Stimulated activated CD4-positive, alpha-beta T cell treated with anti-CD3 and anti-CD28 coated beads, Interleukin-1b, Interleukin-23, amount 100 ng/mL, for 1 hour (primary cell): ENCODE measurements at places on chromosomes 6 and 20.

DNA sequence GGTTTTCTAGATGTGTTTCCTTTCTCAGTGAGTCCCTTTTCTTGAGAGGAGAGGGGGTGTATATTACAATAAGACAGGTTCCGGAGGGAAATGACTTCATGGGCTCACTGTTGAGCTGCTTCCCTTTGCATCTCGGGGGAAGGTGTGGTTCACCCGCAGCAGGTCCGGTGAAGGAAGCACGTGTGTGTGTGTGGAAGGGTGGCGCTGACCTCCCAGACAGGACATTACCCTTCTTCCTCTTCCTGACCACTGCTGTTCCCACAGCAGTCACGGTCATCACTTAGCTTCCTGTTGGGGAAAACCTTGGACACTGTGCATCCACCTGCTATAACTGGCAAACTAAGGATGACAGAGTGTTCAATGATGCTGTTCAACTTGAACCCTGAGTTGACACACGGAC lies 83.6 kb downstream of the PLEKHG1 start:
- DNase-seq = no peak

- no peak for DNase-seq
These were observed 42.2 kb downstream of the SNX9 start for GRCh38 chr6:157865249-157865648.

GRCh38 chr6:6199678-6200077 lies 120.8 kb downstream of the F13A1 start:
- DNase-seq = no peak

GRCh38 chr6:17621003-17621402 lies 20.9 kb downstream of the FAM8A1 start:
- DNase-seq = no peak

DNA sequence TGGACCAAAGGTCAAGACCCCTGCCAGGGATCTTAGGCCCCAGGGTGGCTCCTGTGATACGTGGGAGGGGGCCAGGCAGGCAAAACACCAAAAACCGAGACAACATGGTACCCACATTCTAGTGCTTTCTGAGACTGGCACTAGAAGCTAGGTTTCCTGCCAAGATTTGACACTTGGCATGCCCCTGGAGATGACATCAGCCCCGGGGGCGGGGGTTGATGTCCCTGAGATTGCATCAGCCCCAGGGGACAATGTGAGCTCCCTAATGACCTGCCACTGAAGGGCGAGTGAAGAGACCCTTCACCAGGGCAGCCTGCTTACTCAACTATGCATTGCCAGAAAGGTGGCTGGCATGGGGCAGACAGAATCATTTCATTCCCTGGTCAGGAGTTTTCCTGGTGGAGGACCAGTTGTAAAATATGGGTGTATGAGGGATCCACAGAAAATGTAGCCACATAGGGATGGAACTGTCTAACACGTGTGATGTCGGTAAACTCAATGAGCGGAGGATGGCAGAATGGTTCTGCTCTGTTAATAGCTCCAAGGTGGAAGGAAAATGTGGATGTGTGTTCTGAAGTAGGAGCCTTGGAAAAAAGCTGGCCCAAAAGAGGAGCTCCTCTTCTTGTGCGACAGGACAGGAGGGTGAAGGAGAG lies 219.7 kb downstream of the UNC5CL start:
- no peak for DNase-seq

DNA sequence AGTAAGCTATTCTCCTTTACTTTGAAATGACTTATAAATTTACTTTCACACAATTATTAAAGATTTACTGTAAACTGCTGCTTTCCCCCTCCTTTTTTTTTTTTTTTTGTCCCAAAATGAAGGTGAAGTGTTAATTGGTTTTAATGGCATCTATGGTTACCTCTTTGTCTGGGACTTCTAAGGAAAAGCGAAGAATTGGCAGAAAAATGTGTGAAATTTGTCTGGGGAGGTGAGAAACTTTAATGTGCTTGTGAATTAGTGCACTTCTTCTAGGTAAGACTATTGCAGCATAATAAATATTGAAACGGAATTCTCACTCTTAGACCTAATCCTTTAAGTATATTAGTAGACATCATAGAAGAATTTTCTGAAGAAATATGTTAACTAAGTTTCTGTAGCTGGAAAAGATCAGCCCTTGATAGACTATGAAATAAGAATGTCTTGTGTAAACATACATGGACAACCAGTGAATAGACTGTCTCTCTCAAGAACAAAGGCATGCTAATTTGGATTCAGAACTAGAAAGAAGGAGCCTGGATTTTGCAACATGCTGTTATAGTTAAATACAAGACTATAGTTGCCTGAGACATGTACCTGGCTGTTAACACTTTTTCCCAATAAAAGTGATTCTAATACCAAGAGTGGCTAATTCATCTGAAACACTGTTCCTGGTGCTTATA lies 23.9 kb downstream of the FLRT3 start:
- no peak for DNase-seq

GRCh38 chr6:97456070-97456469 lies 173.1 kb upstream of the MMS22L start:
- no peak for DNase-seq

DNA sequence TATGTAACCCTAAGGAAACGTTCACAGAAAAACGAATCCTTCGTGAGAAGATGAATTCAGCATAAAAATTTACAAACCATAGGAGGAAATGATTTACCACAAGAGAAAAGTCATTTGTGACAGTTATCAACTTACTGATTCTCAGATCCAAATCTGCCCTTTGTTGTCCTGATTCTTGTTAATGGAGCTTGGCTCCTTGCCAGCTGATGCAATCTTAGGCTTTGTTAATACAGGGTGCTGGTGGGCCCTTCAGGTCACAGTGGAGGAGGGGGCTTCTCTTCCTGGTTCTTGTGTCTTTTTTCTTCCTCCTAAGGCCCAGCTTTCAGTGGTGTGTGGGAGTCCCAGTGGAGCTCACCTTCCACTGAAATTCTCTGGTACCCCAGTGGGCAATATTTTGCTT lies 108.4 kb upstream of the MAP3K7 start:
- DNase-seq = no peak

- no peak for DNase-seq
These were observed 130.6 kb downstream of the EDN3 start for GRCh38 chr20:59431014-59431413.

- no peak for DNase-seq
These were observed 85.9 kb downstream of the ADTRP start for GRCh38 chr6:11692451-11693376.

DNA sequence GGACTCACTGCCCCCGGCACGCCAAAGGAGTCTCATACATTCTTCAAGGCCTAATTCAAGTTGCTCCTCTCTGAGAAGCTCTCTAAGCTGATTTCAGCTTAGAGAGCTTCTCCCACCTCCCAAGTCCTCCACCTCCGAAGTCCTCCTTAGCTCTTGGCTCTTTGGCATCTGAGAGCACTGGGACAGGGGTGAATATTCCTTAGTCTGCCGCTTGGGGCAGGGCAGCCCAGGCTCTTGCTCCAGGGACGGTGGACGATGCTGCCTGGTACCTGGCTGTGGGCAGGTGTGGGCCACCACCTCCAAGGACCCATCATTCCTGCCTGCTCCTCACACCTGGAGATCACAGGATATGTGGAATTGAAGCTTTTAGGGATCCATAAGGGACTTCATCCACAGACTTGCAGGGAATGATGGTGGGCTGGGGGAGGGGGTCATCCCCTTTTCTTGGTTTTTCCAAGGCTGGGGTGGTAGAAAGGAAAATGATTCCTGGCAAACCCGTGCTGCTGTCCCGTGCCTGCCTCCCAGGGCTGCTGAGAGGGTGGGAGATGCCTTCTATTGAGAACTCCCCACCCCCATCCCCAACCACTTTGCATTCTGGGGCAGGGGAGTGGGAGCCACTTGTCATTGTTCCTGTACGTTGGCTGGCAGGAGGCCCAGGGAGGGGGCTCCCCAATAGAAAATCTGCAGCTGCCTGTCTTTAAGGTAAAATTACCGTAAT lies 57.4 kb downstream of the ARHGAP40 start:
- DNase-seq = no peak

DNA sequence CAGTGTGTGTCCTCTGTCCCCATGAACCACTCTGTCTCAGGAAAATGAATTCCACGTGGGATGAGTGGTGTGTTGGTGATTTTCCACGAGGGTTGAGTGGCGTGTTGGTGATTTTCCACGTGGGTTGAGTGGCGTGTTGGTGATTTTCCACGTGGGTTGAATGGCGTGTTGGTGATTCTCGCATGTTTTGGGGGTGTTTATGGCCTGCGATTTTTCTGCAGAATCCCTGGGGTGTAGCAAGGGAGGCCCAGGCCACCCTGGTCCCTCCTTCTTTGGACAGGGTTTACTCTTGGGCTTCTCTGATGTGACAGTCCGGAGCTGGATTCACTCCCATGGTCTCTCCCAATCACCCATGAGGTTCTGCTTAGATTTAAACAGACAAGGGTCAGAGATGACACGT lies 90.6 kb upstream of the FRMD1 start:
- no peak for DNase-seq

DNA sequence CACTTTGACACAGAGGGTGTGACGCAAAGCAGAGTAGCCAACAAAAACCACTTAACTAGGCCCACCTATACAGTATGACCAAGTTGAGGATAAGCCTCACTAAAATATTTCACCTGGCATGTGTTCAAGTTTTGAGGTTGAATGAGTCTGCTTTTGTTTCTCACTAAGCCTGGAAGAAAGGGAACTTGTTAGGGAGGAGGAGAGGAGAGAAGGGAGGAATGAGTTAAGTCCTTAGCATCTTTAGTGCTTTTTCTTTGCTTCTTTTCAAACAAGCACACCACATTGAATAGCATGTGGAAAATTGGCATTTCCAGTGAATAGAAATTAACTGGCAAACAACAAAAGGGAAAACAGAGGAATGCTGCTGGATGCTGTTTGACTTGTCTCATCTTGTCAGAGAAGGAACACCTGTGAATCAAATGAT lies 461.9 kb downstream of the GJA1 start:
- no peak for DNase-seq

DNA sequence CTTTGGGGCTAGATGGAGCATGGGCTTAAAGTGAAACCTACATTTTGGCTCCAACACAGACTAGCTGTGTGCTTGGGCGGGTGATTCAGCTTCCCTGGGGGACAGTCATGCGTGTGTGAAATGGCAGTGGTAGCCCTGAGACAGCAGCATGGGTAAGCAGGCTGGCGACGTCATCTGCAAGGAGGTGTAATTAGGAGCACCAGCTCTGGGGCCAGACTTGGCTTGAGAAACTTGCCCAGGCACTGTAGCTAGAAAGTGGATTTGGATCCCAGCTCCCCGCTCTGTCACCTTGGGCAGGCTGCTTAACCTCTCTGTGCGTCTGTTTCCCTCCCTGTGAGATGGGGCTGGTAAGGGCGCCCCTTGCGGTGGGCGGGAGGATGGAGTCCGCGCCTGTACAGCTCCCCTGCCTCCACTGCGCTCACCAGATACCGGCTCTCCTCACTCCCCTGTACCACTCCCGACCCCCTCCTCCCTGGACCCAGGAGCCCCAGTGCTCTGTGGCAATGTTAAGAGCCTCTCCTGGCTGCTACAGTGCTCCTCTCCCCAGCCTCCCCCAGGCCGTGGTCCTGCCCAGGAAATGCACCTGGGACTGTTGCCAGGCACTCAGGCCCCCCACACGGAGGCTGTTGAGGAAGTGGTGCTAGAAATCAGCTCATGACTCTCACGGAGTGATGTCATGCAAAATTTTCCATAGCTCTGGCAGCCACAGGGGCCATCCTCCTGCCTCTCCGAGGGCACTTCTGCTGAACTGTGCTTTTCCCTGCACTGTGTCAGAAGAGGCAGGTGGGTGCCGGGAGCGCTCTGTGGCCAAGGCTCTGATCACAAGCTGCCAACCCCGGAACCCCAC lies 44.6 kb downstream of the SYNJ2 start:
- peak; percentile 65 for DNase-seq

DNA sequence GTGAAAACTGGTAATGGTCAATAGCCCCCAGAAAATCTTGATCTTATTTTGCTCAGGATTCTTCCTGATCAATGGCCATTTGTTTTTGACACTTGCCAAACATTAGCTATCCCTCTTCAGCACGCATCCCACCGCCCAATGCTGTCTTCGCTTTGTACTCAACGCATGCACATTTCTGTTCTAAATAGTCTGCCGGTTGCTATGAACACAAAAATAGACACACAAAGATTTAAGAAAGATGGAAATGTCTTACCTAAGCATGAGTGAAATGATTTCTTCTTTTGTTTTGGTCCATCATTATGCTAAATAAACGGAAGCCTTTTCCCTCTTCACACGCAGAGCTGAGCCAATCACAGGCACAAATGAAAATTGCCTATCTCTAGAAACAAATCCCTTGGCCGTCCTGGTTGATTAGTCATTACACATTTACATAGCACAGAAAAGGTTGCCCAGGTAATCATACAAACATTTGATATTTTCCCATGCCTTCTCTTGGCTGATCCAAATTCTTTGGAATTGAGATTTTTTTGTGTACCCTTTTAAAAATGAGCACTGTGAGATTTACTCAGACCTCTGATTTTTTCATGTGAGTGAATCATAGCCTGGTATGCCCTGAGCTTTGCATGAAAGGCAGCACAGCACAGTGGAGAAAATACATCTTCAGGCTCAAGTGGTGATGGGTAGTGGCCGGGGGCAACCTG lies 70.5 kb upstream of the FAM184A start:
- no peak for DNase-seq

DNA sequence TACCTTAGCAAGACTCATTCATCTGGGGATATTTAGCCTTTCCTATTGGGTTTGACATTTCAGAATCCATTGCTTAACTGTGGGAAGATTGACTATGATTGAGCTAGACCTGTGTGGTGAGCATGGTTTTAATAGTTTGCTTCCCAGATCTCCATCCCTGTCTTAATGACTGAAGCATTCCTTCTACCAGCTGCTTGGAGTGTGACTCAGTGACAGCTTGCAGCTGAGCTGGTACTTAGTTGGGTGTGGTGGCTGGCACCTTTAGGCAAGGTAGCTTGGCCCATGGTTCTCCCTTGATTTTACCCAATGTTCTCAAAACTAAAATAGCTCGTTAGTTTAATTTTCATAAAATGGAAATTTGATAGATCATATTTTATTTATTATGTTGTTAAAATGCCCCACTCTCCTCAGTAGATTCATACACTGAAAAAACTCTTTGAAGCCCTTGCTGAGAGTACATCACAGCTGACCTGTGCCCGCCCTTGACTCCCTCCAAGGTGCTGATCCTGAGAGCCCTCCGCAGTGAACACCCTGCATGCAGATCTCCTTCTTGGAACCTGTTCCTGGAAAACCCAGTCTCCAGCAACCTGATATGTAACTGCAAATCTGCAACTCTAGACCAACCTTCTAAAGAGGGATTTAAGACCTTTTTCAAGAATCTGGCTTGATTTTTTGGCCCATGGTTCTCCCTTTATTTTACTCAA lies 19.1 kb downstream of the DOK5 start:
- DNase-seq = no peak

- DNase-seq = no peak
These were observed 359.2 kb downstream of the GJA1 start for GRCh38 chr6:121794630-121795029.

DNA sequence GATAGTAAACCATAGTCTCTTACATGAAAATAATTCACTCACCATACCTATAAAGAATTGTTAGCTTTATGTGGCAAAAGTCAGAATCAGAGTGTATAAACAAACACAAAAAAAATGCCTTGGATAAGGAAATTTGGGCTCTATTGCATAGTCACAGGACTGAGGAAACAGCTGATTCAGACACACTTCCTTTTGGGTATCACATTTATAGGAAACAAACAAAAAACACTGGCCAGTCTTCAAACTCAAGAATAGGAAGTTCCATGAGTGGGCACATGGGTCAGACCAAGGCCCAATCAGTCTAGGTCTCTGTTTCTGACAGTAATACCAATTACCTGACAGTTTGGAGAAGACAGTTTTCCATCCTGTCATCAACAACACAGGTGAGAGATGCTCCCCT lies 8.0 kb downstream of the SLC18B1 start:
- no peak for DNase-seq

GRCh38 chr20:23420943-23421931 lies at the start of gene NAPB:
NAPB (minus strand) TSS chr20:23421488; CDS start chr20:23421402, 86 bp downstream.
- DNase-seq = peak; percentile 84

GRCh38 chr6:155404937-155405336 lies 50.7 kb downstream of the NOX3 start:
- no peak for DNase-seq
